Left colon (tissue), 2 donors: ENCODE measurements at places on chromosomes 12 and 14. TPM values are rescaled to one million over a fixed set of nuclear protein-coding genes. Genes with fewer than 3 reads are reported as not detected.

DNA sequence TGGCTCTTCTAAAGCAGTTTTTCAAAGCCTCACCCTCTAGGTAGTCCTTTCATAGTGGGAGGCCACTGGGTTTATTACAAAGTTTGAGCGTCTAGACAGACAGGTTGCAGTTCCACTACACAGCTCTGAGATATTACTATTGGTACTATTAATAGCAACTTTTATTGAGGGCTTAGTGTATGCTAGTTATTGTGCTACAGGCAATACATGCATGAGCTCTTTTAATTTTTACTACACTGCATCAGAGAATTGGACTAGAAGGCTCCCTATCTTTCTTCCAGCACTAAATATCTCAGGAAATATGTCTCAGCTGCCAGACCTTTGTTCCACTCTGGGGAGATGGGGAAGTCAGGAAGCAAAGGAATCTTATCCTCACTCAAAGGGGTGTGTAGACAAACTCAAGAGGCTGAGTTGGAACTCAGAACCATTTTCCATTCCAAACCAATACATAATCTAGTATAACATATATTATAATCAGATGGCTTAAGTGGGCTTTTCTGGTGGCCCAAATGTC is 161.8 kb upstream of the SLC38A2 start:
- no peak for DNase-seq

GRCh38 chr12:99711246-99711645 is 63.7 kb downstream of the GARIN6 start:
- DNase-seq, result no peak

- no peak for DNase-seq
Observed at GRCh38 chr12:26799741-26800140, 33.3 kb downstream of the ITPR2 start.

GRCh38 chr14:20690848-20691640 is 2.5 kb downstream of the ANG start:
- DNase-seq, result peak; percentile 32

GRCh38 chr14:93936245-93936644 is 9.1 kb downstream of the FAM181A start:
- DNase-seq, result no peak

The COX14 gene
- total RNA-seq, result 90.1 TPM

The KRT6A gene
- not detected for total RNA-seq

The GYS2 gene
- total RNA-seq, result not detected
